ENCODE measurements at places on chromosomes 16 and 17.
A peak's percentile ranks its signal among the peaks of the same experiment; 100 is the strongest.

- peak; percentile 79 for DNase-seq
Measured at GRCh38 chr16:74695450-74696422, 4.9 kb downstream of the MLKL start.

DNA sequence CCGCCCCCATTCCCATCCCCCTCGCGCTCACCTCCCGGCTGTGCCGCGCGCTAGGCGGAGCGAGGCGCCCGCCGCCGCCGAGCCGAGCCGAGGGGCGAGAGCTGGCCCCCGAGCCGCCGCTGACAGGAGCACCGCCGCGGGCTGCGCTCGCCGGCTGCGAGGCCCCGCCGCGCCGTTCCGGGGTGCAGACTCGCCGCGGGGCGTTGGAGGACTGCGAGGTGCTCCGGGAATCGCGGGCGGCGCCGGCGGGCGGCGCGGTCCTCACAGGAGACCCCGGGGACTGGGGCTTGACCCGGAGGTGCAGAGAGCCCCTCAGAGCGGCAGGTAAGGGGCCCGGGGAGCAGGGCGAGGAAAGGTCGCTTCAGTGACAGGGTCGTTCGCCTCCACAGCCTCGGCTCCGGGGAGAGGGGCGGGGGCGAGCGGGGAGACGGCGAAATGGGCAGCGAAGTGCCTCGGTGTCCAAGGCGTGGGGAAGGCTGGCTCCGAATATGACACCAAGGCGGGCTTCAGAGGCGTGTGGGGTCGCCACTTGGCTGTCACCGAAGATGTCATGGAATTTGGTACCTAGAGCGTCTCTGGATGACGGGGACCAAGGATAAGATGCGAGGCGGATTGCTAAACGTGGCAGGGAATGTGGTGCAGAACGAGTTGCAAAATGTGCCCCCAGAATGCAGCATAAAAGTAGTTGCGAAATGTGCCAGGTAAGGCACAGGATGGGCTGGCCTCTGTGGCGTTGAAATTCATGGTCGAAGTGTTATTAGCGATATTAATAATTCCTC lies 580 bp downstream of the TANC2 start:
- no peak for DNase-seq

DNA sequence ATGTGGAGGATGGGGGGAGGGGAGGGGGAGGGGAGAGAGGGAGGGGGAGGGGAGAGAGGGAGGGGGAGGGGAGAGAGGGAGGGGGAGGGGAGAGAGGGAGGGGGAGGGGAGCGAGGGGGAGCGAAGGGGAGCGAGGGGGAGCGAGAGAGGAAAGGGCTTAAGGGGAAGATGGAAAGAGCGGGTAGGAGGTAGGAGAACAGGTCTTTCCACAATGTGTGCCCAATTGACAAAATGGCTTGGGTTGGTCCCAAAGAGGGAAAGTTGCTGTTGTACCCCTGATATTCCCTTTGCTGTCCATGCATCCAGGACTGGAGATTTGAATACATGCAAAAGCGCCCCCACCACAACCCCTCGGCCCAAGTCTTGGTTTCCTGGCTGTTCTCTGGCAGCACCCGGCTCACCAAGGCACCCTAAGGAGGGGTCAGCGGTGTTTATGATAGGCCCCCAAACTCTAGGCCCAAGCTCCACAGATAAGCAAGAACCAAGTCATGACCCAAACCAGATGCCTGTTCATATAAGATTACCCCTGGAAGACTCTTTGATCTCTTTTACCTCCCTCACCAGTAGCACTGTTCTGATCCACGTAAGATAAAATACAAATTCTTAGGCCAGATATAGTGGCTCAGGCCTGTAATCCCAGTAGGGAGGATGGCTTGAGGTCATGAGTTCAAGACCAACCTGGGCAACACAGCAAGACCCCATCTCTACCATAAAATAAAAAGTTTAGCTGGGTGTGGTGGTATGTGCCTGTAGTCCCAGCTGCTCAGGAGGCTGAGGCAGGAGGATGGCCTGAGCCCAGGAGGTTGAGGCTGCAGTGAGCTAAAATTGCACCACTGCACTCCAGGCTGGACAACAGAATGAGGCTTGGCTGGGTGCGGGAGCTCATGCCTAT lies 119.6 kb downstream of the ZFHX3 start:
- DNase-seq, result no peak

DNA sequence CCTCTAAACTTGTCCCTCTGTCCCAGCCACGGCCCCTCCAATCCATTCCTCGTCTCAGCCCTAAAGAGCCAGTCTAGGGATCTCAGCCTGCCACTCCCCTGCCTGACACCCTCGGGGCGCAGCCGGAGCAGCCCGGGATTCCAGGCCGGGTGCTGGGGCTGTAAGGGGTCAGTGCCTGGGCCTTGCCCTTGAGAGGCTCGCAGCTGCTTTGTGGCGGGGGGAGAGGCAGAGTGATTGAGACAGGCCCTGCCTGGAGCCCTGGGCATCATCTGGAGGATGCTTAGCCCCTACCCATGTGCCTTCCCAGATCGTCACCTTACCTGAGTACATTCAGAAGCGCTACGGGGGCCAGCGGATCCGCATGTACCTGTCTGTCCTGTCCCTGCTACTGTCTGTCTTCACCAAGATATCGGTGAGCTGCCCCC lies 8.3 kb downstream of the SLC5A10 start:
- DNase-seq, result no peak

- DNase-seq, result no peak
Measured at GRCh38 chr16:46573008-46573833, 48.0 kb downstream of the SHCBP1 start.
